Kidney epithelial cell (primary cell): ENCODE measurements at places on chromosomes 1 and 21.

GRCh38 chr1:244437086-244437468, 14.6 kb downstream of the ADSS2 start:
- DNase-seq = no peak

DNA sequence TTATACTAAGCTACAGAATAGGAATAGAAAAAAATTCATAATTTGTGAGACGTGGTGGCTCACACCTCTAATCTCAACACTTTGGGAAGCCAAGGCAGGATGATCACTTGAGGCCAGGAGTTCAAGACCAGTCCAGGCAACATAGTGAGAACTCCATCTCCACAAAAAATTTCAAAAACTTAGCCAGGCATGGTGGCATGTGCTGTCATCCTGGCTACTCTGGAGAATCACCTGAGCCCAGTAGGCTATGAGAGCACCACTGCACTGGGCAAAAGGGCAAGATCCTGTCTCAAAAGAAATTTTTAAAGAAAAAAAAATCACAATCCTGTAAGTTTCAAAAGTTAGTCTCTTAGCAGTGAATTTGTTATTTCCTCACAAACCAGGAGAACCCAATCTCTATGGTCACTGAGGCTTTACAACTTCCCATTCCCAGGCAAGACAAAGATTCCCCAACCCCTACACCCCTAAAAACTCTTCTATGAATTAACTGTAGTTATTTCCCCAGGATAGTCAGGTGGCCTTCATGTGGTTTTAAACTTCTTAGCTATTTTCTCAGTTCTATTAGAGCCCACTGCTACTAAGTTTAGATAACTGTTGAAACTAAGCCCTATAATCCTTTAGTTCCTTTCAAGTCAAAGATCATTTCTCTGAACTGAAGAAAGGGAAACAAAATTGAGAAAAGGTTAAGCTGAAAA, 74.5 kb downstream of the FOXJ3 start:
- DNase-seq = no peak

DNA sequence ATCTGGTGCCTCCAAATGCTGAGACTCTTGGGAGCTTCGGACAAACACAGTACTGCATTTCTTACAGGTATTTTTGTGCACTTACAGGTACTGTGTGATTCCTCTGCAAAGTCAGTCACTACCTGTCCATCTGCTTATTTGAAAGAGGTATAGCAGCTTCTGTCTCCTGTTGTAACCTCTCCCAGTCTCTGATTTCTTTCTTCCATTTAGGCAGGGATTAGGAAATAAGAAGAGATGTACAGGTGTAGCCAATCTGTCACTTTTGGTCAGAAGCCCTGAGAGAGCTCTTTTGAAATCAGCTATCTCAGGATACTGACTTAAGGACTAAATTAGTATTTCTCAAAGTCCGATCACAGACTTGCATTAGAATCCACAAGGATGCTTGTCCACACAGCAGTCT, 54.0 kb downstream of the AKT3 start:
- DNase-seq = no peak

- no peak for DNase-seq
Measured at GRCh38 chr21:40047993-40048730, 180.9 kb downstream of the PCP4 start.

GRCh38 chr1:231310391-231310934, 27.2 kb downstream of the EXOC8 start:
- DNase-seq = no peak

- DNase-seq = no peak
Measured at GRCh38 chr1:47533793-47534328, 96.0 kb downstream of the FOXD2 start.

DNA sequence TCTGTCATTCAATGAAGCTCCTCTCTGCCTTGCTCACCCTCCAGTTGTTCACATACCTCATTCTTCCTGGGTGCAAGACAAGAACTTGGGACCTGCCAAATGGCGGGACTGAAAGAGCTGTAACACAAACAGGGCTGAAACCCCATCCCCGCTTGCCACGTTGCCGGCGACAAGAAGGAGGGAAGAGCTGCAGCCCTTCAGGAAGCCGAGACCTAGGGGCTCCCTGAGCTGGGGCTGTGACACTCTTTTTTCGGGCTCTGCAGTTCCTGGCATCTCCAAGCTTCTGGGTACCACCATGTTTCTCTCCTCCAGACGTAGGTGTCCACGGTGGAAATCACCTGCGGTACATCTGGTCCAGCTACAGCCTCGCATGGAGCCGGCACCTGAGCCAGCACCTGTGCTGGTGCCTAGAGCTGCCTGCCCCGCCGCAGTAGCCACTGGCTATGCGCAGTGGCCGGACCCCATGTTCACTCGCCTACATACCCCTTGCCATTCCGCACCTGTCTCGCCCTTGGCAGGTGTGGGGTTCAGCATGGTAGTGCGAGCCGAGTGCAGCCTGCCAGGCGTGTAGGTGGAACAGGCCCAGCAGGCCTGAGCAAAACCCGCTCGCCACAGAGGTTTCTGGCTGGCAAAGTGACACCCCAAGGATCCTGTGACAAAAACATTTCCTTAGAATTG, 367.0 kb upstream of the NEGR1 start:
- no peak for DNase-seq

- no peak for DNase-seq
Measured at GRCh38 chr21:44583800-44584147, 3.4 kb upstream of the KRTAP10-5 start.

DNA sequence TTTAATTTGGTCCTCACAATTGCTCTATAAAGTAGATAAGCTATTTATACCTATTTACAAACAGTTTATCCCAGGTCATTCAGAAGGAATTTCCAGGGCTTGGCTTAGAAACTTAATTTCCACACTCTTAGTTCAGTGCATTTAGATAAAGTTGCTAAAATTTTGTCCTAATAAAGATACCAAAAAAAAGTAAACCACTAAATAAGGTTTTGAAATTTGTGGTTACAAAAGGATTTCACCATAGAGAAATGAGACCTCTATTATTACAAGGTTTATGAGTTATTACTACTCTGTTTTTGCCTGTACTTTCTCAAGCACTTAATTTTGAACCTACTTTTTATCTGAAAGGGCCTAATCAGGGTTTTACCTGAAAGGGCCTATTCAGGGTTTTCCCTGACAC, 22.4 kb downstream of the PTPN22 start:
- DNase-seq = no peak

- no peak for DNase-seq
Measured at GRCh38 chr1:198253668-198254067, 96.9 kb downstream of the NEK7 start.

GRCh38 chr1:107963008-107963407, 2.0 kb downstream of the VAV3 start:
- no peak for DNase-seq

DNA sequence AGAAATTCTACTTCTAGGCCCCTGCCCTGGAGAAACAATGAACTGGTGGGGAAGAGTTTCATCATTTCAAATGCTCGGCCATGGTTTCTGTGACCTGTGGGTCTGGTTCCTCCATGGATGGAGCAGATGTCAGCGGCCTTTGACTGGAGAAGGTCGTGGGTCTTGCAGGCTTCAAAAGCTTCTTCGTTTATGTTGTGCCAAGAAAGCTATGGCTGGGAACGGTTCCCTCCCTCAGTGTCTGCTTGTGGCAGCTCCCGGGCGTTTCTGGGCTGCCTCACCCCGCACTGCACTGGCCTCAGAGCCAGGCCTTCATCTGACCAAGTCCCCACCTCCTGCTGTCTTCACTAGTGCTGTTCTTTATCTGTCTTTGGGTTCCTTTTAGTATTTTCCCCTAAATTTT, 46.4 kb upstream of the POFUT2 start:
- no peak for DNase-seq

DNA sequence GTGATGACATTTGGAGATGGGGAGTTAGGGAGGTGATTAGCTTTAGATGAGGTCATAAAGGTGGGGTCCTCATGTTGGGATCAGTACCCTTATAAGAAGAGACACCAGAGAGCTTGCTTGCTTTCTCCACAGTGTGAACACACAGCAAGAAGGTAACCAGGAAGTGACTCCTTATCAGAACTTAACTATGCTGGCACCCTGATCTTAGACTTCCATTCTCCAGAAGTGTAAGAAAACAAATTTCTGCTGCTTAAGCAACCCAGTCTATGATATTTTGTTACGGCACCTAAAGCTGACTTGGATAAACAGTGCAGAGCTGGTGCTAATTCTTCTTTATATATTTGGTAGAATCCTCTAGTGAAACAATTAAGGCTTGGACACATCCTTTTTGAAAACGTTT, 346.0 kb downstream of the AGBL4 start:
- no peak for DNase-seq

- no peak for DNase-seq
Measured at GRCh38 chr1:119542492-119542946, 35.5 kb downstream of the HSD3B1 start.

DNA sequence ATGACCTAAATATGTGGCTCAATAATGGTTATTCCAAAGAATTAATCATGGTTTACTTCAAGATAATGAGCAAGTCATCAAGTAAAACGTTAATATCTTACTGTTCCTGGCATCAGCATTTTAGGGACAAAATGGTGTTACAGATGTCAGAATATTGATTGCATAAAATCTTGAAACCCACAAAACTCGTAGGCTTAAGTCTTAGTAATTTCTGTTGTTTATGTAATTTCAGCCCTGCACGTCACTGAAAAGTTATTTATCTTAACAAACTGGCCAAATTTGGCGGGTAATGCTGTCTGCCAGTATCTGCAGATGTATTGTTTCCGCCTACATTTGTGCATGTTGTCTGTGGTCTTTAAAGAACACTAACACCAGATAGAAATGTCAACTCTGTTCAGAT, 25.8 kb downstream of the CDC7 start:
- DNase-seq = no peak

- DNase-seq = no peak
Measured at GRCh38 chr1:171769171-171769570, 12.3 kb upstream of the METTL13 start.

GRCh38 chr1:59354709-59355337, 57.9 kb downstream of the FGGY start:
- DNase-seq = no peak

DNA sequence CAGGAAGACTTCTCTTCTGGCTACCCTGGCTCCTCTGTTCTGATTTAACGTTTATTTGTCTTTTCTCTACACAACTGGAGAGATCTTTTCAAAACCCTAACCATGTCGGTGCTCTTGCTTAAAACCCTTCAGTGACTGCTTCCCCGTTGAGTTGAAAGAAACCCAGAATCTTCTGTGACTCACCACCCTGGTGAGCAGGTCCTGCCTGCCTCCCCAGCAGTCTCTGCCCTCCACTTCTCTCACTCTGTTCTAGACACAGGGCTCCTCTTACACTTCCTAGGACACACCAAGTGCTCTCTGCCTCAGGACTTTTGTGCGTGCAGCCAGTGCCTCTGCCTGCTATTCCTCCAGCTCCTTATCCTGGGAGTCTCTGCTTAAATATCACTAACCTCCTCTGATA, 131.4 kb downstream of the IER5 start:
- DNase-seq = no peak

DNA sequence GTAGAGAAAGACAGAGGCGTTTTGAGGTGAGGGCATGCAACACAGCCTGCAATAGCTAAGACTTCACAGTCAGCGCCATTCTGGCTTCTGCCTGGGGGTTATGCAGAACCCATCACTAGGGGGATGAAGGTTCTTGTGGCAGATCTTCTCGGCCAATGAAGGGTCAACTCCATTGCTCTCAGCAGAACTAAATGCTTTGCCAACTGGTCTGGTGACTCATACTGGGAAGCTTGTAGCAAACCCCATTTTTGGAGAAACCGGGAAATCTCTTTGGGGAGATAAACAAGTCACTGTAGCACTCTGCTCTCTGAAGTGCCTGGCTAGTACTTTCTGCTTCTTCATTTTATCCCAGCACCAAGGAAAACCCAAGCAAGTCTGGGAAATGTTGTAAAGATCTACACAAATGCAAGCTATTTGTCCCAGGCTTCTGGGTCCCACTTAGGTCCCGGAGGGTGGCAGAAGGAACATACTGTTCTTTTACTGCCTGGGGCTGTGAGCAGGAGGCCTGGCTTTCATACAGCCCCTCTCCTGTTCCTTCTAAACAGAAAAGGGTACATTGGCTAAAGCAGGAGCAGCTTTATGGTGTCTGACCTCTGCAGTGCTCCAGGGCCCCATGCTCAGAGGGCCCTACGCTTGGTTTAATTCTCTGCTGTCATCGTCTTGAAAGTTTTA, 28.8 kb downstream of the SHISA4 start:
- no peak for DNase-seq

DNA sequence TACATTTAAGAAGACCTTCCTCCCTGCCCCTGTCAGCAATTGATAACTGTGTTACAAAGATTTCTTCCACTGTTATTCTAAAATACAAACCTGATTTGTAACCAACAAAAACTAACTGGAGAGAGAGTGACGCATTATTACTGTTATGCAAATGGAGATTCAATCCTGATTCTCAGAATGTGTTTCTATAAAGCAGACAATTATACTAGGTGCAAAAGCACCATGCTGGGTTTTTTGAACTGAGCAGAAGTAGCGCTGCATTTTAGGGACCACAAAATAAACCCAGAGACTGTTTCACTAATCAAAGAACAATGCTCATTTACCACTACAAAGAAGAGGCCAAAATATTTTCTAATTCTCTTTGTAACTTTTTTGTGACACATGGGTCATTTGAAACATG, 13.6 kb upstream of the GBP6 start:
- no peak for DNase-seq

- DNase-seq = no peak
Measured at GRCh38 chr1:208577381-208577905, 333.3 kb upstream of the PLXNA2 start.

- DNase-seq = no peak
Measured at GRCh38 chr1:151546011-151546925, 6.2 kb downstream of the TUFT1 start.

DNA sequence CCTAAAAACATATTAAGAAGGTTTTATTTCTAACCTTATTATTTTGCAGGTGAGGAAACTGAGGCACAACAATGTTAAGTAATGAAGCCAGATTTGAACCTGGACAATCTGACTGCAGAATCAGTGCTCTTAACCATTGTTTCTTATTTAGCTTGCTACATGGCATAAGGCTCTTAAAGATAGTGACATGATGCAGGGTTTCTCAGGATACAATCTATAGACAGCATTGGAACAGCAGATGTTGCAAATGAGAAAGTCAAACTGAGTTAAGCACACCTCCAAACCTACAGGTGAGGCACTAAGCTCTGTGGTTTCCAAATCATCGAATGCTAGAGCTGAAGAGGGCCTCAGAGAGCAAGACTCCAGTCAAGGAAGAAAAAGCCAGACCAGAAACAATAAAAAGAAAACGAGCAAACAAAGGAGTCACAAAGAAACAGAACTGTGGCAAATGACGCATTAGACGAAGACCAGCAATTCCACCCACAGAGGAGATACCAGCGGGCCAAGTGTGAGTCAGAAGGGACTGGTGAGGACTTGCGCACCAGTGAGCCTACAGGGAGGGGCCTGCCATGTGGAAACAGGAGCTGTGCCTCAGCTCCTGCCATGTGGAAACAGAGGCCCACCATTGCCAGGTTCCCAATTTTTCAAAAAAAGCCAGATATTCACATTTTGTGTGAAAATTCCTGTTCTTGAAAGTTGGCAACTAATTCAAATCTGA, 14.4 kb downstream of the CD58 start:
- DNase-seq = no peak

DNA sequence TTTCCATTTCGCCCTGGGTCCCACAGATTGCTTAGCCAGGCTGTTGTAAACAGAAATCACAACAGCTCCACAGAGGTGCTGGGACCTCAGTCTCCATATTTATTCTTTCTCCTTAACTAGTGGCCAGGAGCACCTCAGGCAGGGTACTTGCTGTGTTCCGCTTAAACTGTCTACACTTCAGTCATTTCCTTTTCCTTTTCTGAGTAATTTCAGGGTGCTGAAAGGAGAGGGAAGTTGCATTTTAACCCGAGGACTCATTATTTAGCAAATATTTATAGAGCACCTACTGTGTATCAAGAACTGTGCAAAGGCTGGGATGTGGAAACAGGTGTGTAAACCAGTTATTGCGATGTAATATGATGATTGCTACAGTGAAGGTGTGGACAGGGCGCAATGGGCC, 41.9 kb downstream of the ACP6 start:
- DNase-seq = no peak
